Ammon's horn (tissue), 1 donor: ENCODE measurements at places on chromosomes 4 and X.

- DNase-seq, result no peak
Measured at GRCh38 chrX:19791562-19791961, 95.8 kb downstream of the SH3KBP1 start.

- DNase-seq, result no peak
Measured at GRCh38 chr4:7128234-7128633, 60.4 kb upstream of the GRPEL1 start.

GRCh38 chrX:110338935-110339334 is 19.7 kb upstream of the RTL9 start:
- no peak for DNase-seq

- no peak for DNase-seq
Measured at GRCh38 chrX:133285341-133285740, 67.2 kb upstream of the TFDP3 start.

- DNase-seq, result no peak
Measured at GRCh38 chr4:68654946-68655721, 15.3 kb downstream of the UGT2B15 start.
